ENCODE measurements at places on chromosomes 16 and 17.

GRCh38 chr16:86424398-86424797 lies 85.9 kb upstream of the FOXF1 start:
- DNase-seq: no peak

GRCh38 chr17:42016941-42017865 lies at the start of gene DNAJC7:
Gene DNAJC7, minus strand, starts transcription at chr17:42017439. Its CDS starts 23 bp downstream, at chr17:42017416.
- peak; percentile 87 for DNase-seq

DNA sequence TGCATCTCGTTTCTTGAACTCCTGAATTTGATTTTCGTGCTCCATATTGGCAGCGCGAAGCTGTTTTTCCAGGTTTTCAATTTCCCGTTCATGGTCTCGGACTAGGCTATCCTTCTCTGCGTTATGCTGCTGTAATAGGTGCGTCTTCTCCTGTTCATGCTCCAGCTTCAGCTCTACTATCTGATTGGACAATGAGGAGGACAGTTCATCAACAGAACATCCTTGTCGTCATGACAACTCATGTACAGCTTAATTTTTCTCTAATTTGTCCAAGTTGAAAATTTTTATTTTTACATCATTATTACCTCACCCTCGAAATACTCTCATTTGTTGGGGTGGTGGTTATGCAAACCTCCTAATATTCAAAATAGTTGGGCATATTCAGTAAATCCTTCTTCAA lies 289.8 kb downstream of the CEP112 start:
- no peak for DNase-seq

DNA sequence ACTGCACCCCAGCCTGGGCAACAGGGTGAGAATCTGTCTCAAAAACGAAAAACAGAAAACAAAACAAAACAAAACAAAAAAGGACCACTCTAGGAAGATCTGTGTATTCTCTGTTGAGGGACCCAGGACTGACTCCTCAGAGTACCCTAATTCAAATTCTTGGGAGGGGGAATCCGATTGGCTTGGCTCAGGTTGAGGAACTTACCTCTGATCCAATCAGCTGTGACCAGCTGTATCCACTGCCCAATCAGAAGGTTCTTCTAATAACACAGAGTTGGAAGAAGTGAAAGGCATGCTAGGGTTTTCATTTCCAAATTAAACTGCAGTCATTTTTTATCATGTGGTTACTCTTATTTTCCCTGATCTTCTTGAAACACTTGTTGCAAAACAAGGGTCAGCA lies 105.9 kb upstream of the CACNG3 start:
- no peak for DNase-seq

GRCh38 chr16:49089039-49089438 lies 192.6 kb downstream of the CBLN1 start:
- DNase-seq: no peak

DNA sequence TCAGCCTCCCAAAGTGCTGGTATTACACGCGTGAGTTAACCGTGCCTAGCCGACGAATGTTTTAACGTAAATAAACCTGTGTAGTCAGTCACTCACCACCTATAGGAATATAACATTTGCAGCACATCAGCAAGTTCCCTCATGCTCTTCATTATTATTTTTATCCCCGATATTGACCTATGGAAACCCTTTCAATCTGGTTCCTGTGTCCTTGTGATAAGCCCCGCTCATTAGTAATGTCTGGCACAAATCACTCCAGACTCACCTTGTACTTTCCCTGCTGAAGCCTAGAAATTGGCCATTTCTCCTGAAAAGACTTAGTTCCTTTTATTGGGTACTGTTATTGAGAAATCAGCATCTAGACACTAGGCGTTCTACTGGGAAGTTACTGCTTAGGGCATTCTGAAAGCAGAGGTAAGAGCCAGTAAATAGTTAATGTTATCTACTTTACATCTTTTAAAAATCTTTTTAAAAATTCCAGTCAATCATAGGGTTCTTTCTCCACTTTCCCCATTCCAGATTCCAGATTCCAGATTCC lies 1.5 kb upstream of the PHKG2 start:
- no peak for DNase-seq

GRCh38 chr16:24140730-24141129 lies 115.4 kb upstream of the CACNG3 start:
- DNase-seq: no peak
